ENCODE measurements at places on chromosomes 7 and 10.

DNA sequence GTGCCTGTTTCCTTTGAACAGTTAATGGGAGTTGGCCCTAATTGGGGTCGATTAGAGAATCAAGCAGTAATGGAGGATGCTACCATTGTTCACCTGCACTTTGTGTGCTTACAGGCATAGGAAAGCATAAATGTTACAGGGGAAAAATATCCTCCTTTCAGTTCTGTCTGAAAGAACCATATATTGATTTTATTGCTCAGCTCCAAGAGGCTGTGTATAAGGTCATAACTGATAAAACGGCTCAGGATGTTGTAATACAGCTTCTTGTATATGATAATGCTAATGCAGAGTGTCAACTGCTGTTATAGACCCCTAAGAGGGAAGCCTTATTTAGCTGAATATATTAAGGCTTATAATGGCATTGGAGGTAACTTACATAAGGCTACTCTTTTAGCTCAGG is 32.9 kb upstream of the AKR1C2 start:
- DNase-seq = no peak

DNA sequence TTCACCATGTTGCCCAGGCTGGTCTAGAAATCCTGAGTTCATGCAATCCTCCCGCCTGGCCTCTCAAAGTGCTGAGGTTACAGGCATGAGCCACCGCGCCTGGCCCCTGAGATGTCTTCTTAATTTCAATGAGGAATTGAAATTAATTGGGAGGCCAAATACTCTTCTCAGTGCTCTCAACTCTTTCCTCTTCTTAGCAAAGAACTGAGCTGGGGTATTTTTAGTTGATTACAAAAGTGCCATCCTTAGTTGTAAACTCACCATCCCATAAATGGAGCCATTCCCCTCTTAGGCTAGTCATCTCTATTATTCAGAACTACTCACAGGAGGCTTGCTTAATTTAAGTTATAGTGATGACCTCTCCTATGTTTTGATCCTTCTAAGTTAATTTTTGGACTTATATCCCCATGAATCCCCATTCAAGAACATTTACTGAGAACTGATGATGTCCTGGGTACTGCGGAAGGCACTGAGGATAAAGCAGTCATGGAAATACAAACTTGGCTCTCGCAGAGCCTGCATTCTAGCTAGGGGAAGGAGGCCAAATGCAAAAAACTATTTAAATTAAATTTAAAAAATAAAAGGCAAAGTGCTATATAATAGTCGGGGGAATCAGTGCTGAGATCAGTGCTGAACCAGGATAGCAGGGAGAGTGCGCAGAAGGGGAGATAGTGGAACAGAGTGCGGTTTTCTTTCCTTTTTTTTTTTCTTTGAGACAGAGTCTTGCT is 145.3 kb downstream of the SFMBT2 start:
- DNase-seq = no peak

- no peak for DNase-seq
Measured at GRCh38 chr10:132446195-132446581, 49.2 kb downstream of the PWWP2B start.

GRCh38 chr10:114713525-114714090 is 55.5 kb upstream of the ABLIM1 start:
- DNase-seq = no peak

GRCh38 chr10:1412531-1413189 is 324.7 kb downstream of the ADARB2 start:
- DNase-seq = no peak

GRCh38 chr10:6721480-6721879 is 141.4 kb upstream of the PRKCQ start:
- DNase-seq = no peak

DNA sequence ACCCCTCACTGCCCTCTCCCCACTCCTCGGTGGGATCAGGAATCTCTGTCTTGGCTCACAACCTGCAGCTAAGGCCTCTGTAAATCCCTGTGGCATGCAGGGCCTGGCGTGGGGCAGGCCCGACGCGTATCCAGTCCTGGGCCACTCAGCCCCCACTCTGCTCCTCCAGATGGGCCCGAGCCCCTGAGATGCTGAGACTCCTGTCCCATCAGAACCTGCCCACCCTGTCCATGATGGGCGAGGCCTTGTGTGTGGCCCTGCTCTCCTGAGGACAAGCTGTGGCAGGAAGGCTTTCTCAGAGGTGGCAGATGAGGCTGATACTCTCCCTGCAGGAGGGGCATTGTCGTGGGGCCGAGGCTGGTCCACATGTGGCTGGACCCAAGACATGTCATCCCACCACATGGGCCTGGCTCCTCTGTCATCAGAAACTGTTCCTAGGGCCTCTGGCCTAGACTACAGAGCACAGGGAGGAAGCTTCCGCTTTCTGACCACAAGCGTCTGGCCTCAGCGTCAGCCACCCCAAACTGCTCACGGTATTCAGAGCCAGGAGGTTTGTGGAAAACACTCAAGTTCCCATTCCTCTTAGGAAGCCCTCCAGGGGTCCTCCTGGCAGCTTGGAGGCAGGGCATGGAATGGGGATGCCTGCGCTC is 6.0 kb downstream of the ALOX5 start:
- DNase-seq = no peak

- DNase-seq = no peak
Measured at GRCh38 chr7:127760436-127761031, 108.5 kb downstream of the SND1 start.

- no peak for DNase-seq
Measured at GRCh38 chr7:151490456-151491105, 29.1 kb downstream of the RHEB start.

DNA sequence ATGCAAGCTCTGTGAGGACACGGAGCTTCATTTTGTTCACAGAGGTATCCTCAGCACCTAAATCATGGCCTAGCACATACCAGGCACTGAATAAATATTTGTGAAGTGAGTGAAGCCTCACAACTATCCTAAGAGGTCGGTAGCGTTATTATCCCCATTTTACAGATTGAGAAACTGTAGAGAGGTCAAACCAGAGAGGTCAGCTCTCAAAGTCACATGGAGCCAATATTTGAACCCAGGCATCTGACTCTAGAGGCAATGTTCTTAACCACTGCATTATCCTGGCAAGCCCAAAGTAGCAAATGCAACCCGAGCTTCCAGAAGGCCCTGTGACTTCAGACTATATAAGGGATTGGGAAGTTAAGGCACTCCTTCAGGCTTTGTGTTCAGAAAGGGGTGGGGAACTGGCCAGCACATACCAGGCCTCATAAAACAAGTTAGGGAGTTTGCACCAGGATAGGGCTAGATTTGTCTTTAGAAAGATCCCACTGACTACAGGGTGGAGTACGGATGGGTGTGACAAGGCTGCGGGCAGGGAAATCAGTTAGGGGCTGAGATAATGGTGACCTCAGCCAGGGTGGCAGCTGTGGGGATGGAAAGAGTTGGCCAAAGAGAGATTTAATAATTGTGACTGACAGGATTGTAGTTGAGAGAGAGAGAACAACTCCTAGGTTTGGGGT is 101.4 kb downstream of the TBXAS1 start:
- DNase-seq = no peak

DNA sequence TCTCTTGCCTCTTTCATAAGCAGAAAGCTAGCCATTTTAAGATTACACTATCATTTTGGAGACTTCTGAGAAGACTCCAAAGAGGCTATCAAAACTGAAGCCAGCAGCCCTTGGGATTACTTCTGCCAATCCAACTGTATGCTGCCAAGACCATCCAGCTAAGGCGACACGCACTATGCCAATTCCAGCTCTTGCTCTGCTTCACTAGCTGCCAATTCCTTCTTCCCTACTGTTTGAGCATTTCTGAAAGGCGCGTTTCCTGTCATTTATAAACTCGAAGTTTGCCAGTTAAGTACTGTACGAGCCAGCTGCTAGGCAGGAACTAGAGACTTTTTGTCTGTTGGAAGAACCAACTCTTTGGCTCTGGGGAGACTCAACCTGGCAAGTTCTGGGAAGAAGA is 36.5 kb downstream of the MALSU1 start:
- no peak for DNase-seq

- DNase-seq = no peak
Measured at GRCh38 chr7:84985073-84985784, 201.6 kb downstream of the SEMA3D start.

DNA sequence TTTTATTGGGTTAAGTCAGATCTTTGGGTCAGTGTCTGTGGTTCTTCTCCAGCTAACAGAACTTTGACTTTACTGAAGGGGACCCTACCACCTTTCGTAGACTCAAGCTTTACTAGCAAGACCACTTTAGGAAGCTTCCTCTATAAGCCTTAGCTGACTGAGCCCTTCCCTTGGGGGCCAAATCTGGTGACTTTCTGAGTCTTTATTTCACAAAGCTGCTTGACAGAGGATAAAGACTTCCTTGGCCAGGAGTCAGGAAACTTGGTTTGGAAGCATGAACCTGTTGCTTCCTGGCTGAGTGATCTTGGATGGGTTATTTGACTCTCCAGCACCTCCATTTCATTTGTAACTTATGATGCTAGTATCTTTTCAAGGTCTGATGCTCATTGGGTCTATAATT is 466.7 kb downstream of the TYW1 start:
- DNase-seq = no peak

DNA sequence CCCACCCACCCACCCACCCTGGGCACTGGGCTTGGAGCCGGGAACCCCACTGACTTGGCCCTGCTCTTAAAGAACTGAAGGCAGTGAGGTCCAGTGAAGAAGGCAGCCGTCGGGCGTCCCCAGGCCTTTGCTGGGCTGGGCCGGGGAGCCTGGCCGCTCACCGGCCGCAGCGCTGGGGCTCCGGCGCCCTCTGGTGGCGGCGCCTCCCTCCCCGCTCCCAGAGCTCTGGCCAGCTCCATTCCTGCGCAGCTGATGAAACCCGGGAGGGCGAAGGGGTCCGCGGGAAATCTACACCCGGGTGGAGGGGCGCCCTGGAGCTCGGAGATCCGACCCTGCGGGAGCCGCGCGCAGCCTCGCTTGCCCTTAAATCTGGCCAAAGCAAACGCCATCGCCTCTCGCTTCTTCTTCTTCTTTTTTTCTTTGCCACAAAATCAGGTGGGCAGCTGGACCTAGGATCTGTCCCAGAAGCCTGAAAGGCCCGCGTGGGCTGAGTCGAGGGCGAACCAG is 1.7 kb upstream of the CXCL12 start:
- no peak for DNase-seq

GRCh38 chr7:155145477-155146255 is 75.5 kb downstream of the HTR5A start:
- DNase-seq = no peak

DNA sequence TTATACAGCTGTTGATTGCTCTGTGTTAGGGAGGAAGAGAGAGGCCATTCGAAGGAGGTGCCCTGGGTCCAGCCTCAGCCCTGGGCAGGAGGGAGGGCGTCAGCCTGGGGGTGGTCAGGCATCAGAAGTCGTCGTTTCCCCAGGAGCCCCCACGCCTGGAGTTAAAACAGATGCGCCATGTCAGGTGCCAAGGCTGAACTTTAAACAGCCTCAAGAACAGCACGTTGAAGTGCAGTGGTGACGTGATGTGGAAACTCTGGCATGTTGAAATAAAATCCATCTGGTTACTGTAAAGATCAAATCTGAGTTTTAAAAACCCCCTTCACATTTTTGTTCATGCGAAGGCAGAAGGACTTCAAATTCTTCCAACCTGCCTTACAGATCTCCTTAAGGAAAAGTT is 128.4 kb upstream of the PPP2R2D start:
- DNase-seq = no peak

- no peak for DNase-seq
Measured at GRCh38 chr7:41777894-41778596, 75.2 kb upstream of the INHBA start.

DNA sequence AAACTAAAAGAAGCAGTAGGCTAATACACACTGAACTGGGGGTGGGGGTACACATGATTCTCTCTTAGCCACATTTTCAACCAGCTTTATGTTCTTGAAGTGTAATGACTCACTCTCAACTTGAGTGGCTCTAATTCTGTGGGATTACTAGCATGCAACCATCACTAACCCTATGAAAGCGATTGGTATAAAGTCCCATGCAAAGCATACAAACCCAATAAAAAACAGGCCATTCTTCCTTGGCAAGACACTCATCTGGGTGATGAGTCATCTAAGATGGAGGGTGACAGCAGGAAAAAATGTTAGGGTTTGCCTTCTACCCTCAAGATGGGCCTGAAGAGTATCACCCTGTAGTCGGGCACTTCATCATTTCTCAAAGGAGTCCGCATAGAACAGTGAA is 14.9 kb upstream of the PON3 start:
- DNase-seq = no peak

DNA sequence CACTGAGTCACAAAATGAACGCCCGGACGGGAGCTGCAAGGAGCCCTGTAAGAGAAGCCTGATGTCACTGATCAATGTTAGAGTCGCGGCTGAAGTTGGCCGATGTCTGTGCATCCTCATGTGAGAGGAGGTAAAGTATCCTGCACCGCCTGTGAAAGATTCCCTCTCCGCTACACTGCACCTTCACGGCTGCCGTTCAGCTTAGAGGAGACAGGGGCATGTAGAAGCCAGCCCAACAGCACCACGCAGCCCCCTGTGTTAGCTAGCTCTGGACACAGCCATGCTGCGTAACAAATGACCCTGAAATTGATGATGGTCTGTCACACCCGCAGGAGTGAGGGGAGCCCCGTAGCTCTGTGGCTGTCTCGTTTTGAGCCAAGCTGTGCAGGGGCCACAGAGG is 81.5 kb upstream of the DIP2C start:
- DNase-seq = no peak

- no peak for DNase-seq
Measured at GRCh38 chr7:95045236-95045923, 138.0 kb downstream of the PPP1R9A start.

DNA sequence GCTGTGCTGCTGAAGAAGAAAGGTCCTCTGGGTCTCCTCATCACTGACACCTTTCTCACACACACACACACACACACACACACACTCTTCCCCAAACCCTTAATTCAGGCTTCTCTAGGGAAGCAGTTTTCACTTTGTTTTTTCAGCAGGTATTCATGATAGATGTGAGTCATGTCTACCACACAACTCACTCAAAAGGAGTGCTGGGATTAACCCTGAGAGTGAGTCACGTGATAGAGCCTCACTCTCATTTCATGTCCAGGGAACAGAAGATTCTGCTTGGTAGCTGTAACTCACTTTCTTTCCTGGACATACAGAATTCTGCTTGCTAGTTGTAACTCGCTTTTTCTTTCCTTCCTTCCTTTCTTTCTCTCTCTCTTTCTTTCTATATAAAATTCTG is 45.4 kb downstream of the VIM start:
- DNase-seq = no peak

- DNase-seq = no peak
Measured at GRCh38 chr7:84009051-84009450, 185.5 kb downstream of the SEMA3A start.

DNA sequence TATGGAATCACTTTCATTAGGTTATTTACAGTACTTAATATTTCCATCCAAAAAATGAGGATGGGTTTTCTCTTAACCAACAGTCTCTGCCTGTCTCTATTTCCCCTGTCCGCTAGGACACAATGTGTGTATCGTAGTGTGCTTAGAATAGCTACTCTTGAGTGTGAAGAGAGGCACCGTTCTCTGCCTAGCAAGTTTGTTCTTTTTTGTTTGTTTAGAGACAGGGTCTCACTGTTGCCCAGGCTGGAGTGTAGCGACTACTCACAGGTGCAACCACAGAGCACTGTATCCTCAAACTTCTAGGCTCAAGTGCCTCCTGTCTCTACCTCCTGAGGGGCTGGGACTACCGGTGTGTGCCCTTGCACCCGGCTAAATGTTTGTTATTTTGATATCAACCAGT is 121.9 kb downstream of the ANK3 start:
- no peak for DNase-seq

- no peak for DNase-seq
Measured at GRCh38 chr7:77244222-77244934, 44.8 kb upstream of the FGL2 start.

GRCh38 chr7:69060516-69060915 is 537.8 kb upstream of the AUTS2 start:
- DNase-seq = no peak
